Activated naive CD4-positive, alpha-beta T cell (primary cell): ENCODE measurements at places on chromosomes 11 and 22.

GRCh38 chr11:27514076-27514475 is 7.5 kb upstream of the LIN7C start:
- DNase-seq: no peak

DNA sequence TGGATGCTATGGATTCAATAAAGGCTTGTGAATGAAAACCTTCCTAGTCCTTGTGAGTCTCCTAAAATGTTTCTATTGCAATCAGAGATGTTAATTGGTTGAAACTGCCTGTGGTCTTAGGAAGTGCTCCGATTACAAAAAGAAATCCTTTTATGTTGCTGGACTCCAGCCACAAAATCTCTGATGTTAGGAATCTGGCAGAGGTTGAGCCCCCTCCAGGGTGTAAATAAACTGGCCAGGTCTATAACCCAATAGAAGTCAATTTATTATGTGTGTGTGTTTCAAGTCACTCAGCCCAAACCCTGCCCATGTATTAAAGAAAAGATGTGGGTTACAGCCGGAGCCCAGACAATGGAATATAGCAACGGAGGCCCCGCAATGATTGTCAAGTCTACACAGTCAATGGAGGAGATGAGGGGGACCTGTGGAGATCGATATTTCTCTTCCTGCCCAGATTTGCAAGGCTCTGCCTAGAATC is 218.1 kb upstream of the SORL1-AS1 start:
- no peak for DNase-seq

DNA sequence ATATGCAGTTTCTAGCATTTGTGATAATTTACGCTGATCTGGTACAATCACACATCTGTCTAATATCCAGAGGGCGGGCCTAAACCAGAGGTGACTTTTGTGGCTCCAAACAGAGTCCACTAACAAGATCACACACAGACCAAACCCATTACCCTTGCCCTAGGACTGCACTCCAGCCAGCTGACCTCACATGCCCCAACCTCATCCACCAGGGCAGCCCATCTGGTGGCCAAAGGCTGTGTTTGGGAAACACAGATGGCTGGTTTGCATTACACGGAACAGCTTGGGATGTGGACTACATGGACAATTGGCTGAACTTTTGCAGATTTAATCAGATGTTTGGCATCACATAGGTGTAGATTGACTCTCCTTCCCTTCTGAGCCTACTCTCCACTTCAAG is 228.2 kb downstream of the GRIK4 start:
- no peak for DNase-seq

- DNase-seq: no peak
Observed at GRCh38 chr11:94961255-94961654, 12.1 kb downstream of the CWC15 start.

- DNase-seq: no peak
Observed at GRCh38 chr11:103862094-103862801, 174.2 kb upstream of the DDI1 start.

GRCh38 chr11:13717331-13717730 is 48.9 kb downstream of the FAR1 start:
- DNase-seq: no peak

- DNase-seq: no peak
Observed at GRCh38 chr11:75792997-75793800, 21.8 kb upstream of the UVRAG start.

DNA sequence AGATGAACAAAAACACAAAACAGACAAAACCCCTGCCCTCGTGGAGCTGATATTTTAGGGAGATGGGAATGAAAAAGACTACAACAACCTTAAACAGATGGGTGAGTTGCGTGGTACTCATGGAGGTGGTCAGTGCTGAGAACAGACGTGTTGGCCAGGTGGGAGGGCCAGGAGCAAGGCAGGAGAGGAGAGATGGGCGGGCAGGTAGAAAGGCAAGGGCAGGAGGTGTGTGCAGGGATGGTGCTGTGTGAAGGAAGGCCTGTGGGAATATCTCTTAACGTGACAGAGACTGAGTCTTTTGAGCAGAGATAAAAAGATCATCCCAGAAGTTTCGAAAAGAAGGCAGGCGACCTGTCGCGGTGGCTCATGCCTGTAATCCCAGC is 7.0 kb downstream of the GAL start:
- no peak for DNase-seq
